ENCODE measurements at places on chromosomes 5 and 9. TPM values are rescaled to one million over a fixed set of nuclear protein-coding genes. Genes with fewer than 3 reads are reported as not detected.

- no peak for DNase-seq
These were observed 114.3 kb upstream of the CDH18 start for GRCh38 chr5:20102293-20102692.

Gene ENG
- 18.6 TPM for total RNA-seq

Gene CPLANE1
- total RNA-seq, result 51.0 TPM

Gene GARIN3
- total RNA-seq, result not detected

Gene LHX3
- total RNA-seq, result not detected

- no peak for DNase-seq
These were observed 507.0 kb upstream of the PTGER4 start for GRCh38 chr5:40172721-40173120.

Gene RMND5B
- total RNA-seq, result 44.8 TPM

GRCh38 chr9:98791608-98792490 lies 4.5 kb downstream of the ANKS6 start:
- no peak for DNase-seq

Gene ZNF346
- total RNA-seq, result 15.7 TPM

DNA sequence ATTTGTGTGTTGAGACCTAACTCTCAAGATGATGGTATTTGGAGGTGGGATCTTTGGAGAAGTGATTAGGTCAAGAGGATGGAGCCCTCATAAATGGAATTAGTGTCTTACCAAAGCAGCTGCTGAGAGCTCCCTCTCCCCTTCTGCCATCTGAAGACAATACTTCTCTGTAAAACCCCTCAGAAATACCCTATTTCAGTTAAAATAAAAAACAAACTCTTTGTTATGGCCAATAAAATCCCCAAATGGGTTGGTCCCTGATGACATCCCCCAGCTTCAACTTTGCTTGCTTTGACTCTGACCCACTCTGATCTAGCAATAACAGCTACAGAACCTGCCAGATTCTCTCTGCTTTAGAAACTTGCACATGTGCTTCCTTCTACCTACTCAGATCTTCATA lies 100.9 kb downstream of the SNCAIP start:
- DNase-seq, result no peak

DNA sequence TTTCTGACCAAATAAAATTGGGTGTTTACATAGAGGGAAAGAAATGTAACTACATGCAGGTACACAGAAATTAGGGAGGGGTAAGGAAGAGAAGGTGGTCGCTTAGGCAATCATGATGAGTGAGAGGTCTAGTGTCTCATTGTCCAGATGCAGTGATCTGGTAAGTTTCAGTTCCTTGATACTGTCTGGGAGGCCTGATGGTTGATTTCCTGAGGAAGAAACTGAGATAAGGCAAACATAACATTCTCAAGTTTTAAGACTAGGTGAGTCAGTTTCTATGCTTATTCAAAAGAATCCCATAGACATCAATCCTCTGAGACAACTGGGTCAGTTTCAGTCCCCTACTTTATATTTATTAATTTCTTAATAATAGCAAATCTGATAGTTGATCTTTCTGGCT lies 843.3 kb upstream of the CDH10 start:
- no peak for DNase-seq

DNA sequence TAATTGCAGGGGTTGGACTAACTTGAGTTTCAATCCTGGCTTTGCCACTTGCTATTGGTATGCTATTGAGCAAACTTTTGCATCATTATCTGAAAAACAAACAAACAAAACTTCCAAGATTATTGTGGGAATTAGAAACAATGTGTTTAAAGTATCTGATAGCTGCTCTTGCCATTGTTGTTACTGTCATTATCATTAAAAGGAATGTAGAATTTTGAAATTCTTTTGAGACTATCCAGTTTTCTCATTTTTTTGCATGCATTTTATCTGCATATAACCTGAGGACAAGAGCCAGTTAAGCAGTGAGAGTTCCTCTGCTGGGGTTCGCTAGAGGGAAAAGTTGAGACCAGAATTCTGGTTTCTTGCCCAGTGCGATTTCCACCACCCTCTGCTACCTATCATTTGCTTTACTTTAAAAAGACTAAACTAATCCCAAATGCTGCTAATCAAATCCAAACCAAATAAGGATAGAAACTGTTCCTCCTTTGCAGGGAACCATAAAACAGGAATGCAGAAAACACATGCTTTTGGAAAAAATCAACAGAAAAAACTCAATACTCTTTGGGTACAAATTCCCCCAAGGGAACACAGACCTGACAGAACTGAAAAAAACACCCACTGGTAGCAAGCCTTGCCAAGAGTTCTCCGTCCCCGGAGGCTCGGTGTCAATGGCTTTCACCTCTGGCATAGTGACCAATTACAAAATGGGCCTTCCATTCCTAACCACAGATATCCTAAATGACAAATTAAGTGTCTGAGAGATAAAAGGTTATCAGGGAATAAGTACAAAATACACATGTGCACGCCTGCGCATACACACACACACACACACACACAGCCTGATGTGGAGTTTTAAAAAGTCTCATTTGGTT lies 373.7 kb downstream of the ARL15 start:
- DNase-seq, result no peak

- peak; percentile 70 for DNase-seq
These were observed 137.1 kb downstream of the FGF1 start for GRCh38 chr5:142548739-142549275.

- DNase-seq, result no peak
These were observed 27.1 kb downstream of the ZNF608 start for GRCh38 chr5:124719113-124719967.

Gene IL31RA
- not detected for total RNA-seq

- DNase-seq, result no peak
These were observed 25.4 kb upstream of the ZSWIM6 start for GRCh38 chr5:61306531-61307131.

Gene C9orf50
- 0.82 TPM for total RNA-seq

Gene FSD1L
- total RNA-seq, result 3.9 TPM

DNA sequence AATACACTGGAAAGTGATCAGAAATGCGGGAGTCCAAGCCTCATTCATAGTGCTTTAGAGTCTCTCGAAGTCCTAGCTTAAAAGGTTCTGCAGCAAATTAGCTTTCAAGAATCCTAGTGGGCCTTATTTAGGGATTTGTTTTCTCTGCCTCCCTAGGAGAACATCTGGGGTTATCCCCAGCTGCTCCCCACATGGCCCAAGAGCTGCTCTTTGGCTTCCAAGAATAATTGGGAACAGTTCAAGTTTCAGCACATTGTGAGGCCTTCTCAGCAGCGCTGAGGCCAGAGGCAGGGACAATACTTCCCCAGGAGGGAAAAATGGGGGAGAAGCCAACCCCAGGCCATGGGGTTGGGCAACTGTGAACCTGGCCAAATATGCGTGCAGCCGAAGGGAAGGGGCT lies 108.7 kb downstream of the LIFR start:
- no peak for DNase-seq

Gene GALT
- 51.0 TPM for total RNA-seq

Gene LVRN
- total RNA-seq, result 5.4 TPM

Gene OTULINL
- total RNA-seq, result 4.6 TPM

DNA sequence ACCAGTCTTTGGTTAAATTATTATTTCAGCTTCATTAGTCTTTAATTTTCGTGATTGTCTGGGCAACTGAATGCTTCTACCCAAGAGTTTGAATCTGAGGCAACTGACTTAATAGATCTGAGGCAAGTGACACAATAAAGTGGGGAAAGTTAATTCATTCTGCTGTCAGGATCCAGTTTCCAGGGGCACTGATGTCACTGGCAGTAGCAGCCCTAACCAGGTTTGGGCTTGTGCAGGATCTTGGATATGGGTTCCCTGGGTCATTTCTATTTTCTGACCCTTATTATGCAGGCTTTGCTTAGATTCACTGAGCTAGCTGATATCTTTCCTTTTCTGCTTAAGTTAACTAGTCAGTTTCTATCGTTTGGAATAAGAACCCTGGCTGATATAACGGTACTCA lies 9.6 kb downstream of the SREK1IP1 start:
- no peak for DNase-seq

All from sigmoid colon (tissue), 7 donors.